ENCODE measurements at places on chromosomes 5 and 9.

DNA sequence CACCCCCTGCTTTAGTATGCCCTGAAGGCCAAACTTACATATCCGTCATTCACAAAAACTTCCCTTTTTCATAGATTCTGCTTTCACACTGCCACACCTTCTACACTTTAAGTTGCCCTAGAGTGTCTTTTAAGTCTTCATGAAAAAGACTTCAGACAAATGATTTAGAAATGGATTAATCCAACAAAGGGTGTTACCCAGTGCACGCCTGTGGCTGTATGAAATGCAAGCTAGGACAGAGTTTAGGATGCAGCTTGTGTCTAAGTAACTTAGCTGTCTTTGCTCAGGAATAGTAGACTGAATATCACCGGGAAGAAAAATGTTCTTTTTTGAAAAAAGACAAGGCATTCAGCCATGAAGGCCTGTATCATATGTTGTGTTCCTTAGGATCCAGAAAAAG lies 210.0 kb downstream of the MPDZ start:
- no peak for DNase-seq

DNA sequence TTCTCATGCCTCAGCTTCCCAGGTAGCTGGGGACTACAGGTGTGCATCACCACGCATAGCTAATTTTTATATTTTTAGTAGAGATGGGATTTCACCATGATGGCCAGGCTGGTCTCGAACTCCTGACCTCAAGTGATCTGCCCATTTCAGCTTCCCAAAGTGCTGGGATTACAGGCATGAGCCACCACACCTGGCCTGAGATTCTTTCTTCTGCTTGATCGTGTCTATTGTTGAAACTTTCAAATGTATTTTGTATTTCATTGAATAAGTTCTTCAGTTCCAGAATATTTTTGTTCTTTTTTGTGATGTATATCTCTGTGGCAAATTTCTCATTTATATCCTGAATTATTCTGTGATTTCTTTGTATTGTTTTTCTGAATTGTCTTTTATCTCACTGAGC lies 1063.3 kb upstream of the WWC1 start:
- no peak for DNase-seq

DNA sequence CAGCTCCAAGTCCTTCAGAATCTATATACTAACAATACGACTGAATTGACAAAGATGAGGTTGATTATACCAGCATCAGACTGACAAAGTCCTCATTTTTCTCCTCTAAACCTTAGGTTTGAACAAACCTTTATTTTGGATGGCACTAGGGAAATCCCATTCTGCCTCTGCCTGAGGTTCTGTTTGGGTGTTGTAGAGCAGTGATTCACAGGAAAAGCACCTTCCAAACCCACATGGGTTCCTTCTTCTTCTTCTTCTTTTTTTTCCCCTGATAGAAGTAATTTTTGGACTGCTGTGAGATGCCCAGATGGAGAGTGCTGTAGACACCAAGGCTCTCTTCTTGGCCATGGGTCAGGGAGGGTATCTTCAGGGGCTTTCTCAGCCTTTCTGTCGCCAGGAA lies 164.9 kb upstream of the PAPPA start:
- DNase-seq: no peak

DNA sequence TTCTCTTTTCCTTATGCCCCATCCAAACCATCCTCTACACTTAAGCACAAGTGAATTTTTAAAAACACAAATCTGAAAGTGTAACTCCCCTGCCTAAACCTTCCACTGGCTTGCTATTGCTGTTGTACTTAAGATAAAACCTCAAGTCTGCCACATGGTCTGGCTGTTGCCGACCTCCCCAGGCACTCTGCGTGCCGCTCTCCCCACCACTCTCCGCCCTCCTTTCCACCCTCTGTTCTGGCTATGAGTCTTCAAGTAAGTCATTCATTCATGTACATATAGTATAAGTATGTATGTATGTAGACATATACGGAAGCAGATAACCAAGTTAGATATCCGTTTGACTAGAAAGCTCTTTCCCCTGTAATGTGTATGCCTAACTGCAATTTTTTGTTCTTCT lies 94.7 kb upstream of the ANKRD55 start:
- peak; percentile 88 for DNase-seq

GRCh38 chr9:121731919-121732318 lies 80.5 kb downstream of the DAB2IP start:
- DNase-seq: no peak

- no peak for DNase-seq
Observed at GRCh38 chr5:101461455-101461854, 558.4 kb upstream of the ST8SIA4 start.

DNA sequence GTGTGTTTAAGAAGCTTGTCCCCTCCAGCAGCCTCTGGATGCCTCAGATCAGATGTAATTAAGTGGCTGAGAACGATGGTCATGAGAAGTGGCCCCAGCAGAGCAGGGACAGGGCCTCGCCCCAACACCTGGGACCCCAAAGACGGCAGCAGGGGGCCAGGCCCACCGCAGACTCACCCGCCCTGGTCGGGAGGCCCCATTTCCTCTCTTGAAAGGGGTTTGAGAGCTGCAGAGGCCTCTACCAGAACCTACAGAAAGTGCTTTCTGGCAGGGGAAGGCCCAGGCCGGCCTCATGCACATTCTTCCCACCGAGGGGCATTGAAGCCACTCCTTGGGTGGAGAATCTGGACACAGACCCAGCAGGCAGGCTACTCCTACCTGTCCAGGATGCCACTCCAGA lies 85.2 kb upstream of the FCN2 start:
- no peak for DNase-seq

- no peak for DNase-seq
Observed at GRCh38 chr5:118088448-118088847, 899.9 kb downstream of the DTWD2 start.

DNA sequence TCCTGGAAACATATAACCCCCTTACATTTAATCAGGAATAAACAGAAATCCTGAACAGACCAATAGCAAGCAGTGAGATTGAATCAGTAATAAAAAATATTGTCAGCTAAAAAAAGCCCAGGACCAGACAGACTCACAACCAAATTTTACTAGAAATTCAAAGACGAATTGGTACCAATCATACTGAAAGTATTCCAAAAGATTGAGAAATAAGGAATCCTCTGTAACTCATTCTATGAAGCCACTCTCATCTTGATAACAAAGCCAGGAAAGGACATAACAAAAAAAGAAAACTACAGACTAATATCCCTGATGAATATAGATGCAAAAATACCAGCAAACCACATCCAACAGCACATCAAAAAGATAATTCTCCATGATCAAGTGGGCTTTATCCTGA lies 714.0 kb downstream of the SEMA5A start:
- DNase-seq: no peak

DNA sequence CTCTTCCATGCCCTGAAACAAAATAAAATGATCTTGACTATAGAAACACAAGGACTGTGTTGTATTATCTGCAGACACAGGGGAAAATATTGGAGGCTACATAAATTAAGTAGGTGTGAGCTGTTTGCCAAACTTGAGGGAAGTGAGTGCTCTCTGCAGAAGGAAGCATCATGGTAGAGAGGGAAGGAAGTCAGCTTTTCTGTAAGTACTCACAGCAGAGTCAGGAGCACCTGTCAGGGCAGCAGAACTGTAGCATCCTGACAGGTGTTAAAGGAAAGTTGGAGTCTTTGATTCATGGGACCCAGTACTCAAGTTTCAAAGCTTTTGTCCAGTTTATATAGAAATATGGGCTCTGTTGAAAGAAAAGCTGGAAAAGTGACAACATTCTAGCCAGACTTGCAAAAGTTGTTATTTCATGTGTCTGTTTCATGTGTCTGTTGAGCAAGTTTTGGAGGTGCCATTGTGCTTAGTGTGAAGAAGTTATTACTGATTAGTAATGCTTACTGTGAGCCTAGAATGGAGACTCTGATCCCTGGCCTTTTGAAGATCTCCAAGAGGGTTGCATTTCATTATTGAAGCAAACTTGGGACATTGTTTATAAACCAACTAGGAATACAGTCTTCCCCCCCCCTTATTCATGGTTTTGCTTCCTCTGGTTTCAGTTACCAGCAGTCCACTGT lies 194.7 kb downstream of the SPATA31D1 start:
- DNase-seq: no peak

GRCh38 chr9:131918481-131918880 lies 161.2 kb downstream of the MED27 start:
- DNase-seq: no peak

GRCh38 chr9:37593883-37594448 lies 1.6 kb upstream of the TOMM5 start:
- DNase-seq: no peak

GRCh38 chr5:127916885-127917573 lies 166.5 kb upstream of the SLC12A2 start:
- DNase-seq: no peak

GRCh38 chr5:168843277-168844015 lies 264.3 kb upstream of the PANK3 start:
- DNase-seq: no peak

DNA sequence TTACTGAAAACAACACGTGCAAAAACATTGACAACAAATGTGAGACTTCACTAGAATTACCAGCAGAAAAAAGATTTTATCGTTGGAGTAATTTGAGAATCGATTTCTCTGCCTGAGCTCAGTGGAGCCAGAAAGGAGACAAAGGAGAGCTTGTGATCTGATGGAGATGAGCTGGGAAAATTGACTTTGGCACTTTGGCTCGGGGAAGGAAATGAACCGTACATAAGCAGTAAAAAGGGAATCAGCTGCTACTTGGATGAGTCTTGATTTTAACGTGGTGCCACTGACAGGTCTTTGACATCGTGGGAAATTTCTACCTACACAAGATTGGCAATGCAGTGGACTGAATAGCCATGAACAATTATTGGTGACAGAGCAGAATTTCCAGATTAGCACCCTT lies 244.7 kb upstream of the RPS23 start:
- DNase-seq: no peak

DNA sequence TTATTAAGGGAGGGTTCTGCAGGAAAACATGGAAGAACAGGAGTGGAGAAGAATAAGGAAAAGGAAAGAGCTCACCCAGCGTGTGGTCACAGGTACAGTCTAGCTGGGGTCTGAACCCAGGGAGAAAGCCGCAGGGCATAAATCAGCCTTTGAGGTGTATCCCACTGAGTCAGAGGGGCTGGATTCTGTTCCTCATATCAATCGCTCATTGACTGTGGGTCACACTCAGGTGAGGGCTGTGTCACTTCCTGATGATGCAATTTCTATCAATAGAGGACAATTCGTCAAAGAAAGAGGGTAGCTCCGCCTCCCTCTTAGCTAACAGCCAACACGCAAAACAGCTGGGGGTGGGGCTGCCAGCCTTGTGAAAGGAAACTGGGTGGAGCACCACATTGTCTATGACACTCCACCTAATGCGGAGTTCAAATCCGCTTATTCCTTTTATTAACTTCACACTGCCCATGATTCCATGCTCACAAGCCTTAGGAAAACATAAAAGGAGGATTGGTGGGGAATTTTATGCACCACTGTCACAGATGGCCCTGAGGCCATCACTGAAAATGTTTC lies 176.2 kb downstream of the ICE1 start:
- DNase-seq: no peak

DNA sequence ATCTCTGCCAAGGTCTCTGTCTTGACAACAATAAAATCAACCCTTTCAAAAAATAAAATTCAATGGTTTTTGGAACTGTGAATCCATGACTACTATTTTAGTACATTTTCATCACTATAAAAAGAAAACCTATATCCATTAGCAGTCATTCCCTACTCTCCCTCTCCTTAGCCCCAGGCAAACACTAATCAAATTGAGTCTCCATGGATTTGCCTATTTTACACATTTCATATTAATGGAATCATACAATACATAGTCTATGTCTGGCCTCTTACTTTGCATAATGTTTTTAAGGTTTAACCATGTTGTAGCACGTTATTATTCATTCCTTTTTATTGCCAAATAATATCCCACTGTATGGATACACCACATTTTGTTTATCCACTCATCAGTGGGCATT lies 24.1 kb downstream of the RIGI start:
- no peak for DNase-seq

- no peak for DNase-seq
Observed at GRCh38 chr5:62494772-62495171, 82.2 kb downstream of the IPO11 start.

GRCh38 chr5:131981516-131981915 lies 29.9 kb downstream of the ACSL6 start:
- DNase-seq: no peak

GRCh38 chr9:19648672-19649071 lies 140.2 kb downstream of the SLC24A2 start:
- no peak for DNase-seq

GRCh38 chr5:132283423-132284043 lies 10.7 kb upstream of the SLC22A4 start:
- DNase-seq: no peak

DNA sequence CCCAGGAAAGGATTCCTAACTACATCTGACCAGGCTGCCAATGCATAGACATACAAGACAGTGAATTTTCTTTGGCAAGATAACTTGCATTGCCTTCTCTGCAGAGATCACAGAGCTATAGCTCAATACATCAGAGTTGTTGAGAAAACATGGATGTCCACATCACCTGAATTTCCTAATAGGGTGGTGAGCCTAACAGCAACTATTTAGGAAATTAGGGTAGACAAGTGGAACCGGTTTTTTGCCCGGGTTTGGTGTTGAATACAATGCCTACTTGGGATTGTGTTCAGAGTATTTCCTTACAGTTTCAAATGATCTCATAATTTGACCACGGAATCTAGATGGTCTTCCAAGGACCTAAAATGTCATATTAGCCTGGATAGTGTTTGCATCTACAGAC lies 262.7 kb downstream of the KIF4B start:
- no peak for DNase-seq

Measured in T-helper 2 cell treated with Interferon-gamma antibody and Interleukin-4, amounts not matched to agents 5 μg/mL and 100 μg/mL, for 36 hours (primary cell).